ENCODE measurements at places on chromosomes 3 and 15.

DNA sequence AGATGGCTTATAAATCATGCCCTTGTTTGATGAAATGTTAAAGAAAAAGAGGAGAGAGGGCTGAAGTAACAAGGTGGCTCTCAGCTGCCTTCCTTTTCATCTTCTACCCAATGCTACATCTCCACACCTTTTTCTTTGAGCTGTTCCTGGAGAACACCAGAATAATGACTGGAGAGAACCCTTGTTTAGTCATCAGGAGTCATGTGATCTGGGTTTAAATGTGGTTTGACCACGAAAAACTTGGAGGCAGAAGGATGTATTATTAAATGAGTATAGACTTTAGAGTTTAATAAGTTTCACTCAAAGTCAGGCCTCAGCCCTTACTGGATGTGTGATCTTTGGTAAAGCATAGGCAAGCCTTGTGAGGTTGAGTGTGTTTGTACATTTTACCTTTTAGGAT, 230.3 kb upstream of the TBL1XR1 start:
- no peak overlapping the region for H3K4me3 ChIP-seq
- H3K27me3 ChIP-seq: no peaks in the 10 kb centered on the region
- H3K4me1 ChIP-seq: peaks cover 3% of the 10 kb centered on the region

DNA sequence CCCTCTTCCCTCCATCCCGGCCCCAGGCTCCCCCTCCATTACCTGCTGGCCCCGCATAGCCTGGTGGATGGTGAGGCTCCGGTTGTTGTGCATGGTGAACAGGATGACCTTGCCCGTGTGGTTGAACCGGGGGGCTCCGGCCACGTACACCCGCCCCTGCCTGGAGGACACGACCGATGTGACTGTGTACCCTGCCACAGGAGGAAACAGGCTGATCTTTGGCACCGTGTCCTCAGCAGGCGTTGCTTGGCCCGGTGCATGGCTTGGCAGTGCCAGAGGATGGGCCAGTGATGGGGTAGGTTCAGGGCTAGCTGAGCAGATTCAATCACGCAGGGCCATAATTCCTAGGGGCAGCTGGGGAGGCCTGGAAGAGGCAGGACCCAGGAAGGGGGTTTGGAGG, 58.1 kb downstream of the FEM1B start:
- no peaks in the 10 kb centered on the region for H3K36me3 ChIP-seq
- peaks cover 3% of the 10 kb centered on the region for H3K4me1 ChIP-seq
- DNase-seq: no peak
- no peak overlapping the region for H3K4me3 ChIP-seq
- H3K27me3 ChIP-seq: no peaks in the 10 kb centered on the region

- DNase-seq: no peak
- H3K27ac ChIP-seq: no peak overlapping the region
- H3K36me3 ChIP-seq: no peaks in the 10 kb centered on the region
- H3K4me3 ChIP-seq: no peak overlapping the region
These were observed 207.9 kb upstream of the SATB1 start for GRCh38 chr3:18633002-18633401.

GRCh38 chr3:2655229-2655701, 454.9 kb downstream of the IL5RA start:
- peaks cover 10% of the 10 kb centered on the region for H3K4me1 ChIP-seq
- no peaks in the 10 kb centered on the region for H3K27me3 ChIP-seq
- no peak for DNase-seq
- H3K27ac ChIP-seq: no peak overlapping the region

DNA sequence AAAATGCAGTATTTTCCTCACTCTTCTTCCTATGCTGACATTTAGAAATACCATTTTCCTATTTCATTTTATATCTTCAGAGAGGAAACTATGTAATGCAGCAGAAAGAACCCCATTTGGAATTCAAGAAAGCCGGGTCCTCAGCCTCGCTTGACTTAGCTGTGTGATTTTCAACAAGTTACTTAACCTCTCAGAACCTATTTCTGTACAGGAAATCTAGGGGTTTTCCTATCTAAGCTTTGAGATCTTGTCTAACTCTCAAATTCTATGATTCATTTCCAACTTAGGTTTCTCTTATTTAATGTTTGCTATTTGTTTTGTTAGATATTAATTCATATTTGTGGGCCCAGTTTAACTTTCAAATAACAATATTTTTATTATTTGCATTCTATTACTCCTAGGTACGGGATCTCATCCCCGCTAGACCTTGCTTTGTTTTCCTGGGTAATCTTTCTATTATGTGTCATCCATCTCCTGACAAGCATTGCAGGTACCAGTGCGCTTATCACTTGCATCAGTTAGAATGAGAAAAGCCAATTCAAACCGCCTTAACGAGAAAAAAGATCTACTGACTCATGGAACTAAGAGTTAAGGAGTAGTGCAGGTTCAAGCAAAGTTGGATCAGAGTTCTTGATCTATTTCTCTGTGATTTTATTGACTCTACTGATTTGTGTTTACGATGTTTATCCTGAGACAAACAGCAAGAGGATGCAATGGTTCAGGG, 70.6 kb upstream of the BHLHE40 start:
- no peak overlapping the region for H3K27ac ChIP-seq
- H3K4me3 ChIP-seq: no peak overlapping the region
- H3K4me1 ChIP-seq: no peaks in the 10 kb centered on the region
- H3K27me3 ChIP-seq: no peaks in the 10 kb centered on the region
- H3K36me3 ChIP-seq: 0 out of 2 replicates have a peak, but pooled peaks cover 2% of the 10 kb centered on the region
- DNase-seq: no peak

DNA sequence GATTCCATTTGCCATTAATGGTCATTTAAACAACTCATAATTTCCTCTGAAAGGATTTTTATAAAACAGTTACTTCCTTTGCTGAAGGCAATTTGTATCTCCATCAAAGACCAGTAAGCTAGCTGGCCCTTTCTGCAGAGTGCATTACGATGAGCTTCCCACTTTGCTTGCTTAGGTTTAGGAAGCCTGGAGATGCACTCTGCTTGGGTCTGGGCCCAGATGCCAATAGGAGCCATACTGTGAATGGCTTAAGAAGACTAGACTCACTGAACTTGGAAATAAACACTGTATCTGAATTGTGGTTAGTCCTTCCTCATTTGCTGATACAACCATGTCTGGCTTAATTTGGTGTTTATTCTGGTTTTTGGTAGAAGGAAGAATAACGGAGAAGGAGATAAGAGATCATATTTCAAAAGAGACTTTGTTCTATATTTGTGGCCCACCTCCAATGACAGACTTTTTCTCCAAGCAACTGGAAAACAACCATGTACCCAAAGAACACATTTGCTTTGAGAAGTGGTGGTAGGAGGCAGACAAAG, 38.1 kb downstream of the OXNAD1 start:
- H3K4me3 ChIP-seq: no peak overlapping the region
- no peaks in the 10 kb centered on the region for H3K27me3 ChIP-seq
- H3K36me3 ChIP-seq: peaks cover 21% of the 10 kb centered on the region
- DNase-seq: no peak
- H3K4me1 ChIP-seq: peaks cover 20% of the 10 kb centered on the region

GRCh38 chr3:71016178-71016845, 567.2 kb downstream of the FOXP1 start:
- H3K4me3 ChIP-seq: no peak overlapping the region
- DNase-seq: no peak
- peaks cover 17% of the 10 kb centered on the region for H3K36me3 ChIP-seq
- H3K27ac ChIP-seq: no peak overlapping the region
- no peaks in the 10 kb centered on the region for H3K4me1 ChIP-seq

- no peaks in the 10 kb centered on the region for H3K36me3 ChIP-seq
- no peaks in the 10 kb centered on the region for H3K4me1 ChIP-seq
- H3K27ac ChIP-seq: no peak overlapping the region
These were observed 220.3 kb upstream of the ATP10A start for GRCh38 chr15:26083457-26083856.

- no peaks in the 10 kb centered on the region for H3K27me3 ChIP-seq
- H3K27ac ChIP-seq: no peak overlapping the region
- no peak for DNase-seq
- H3K36me3 ChIP-seq: no peaks in the 10 kb centered on the region
These were observed 248.1 kb upstream of the BCHE start for GRCh38 chr3:166085164-166085856.

- H3K27ac ChIP-seq: no peak overlapping the region
- H3K27me3 ChIP-seq: no peaks in the 10 kb centered on the region
- H3K4me1 ChIP-seq: no peaks in the 10 kb centered on the region
- DNase-seq: no peak
- H3K4me3 ChIP-seq: no peak overlapping the region
These were observed 4.6 kb upstream of the ALCAM start for GRCh38 chr3:105362021-105362665.

DNA sequence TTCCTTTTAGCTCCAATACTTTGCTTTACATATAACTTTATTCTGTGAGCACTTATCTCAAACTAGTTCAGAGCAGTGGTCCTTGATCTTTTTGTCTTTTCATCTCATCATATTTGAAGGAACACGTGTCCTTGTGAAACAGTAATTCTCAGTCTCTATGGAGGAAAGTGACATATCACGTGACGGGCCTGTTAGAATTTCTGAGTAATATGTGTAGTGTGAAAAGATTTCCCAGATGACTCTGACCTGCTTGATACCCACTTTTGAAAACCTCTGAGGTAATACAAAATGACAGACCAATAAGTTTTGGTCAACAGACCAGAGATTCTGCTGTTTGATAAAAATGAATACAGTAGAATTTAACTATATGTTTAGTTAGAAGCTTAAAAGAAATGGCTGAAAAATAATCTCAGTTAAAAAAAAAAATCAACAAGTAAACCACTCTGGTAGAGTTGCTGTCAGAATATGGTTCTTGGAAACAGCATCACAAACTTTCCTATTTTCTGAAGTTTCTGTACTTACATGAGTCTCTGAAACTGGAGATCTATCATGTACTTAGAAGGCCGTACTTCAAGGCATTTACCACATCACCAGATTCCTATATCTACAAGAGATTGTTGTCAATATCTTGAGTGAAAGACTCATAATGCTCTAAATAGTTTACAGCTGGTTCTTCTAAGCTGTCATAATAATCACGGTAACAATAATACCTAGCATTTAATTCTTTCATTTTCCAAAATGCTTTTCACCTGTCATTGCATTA, 590.2 kb upstream of the TBL1XR1 start:
- no peak overlapping the region for H3K4me3 ChIP-seq
- H3K36me3 ChIP-seq: no peaks in the 10 kb centered on the region
- no peaks in the 10 kb centered on the region for H3K4me1 ChIP-seq
- H3K27ac ChIP-seq: no peak overlapping the region
